ENCODE measurements at places on chromosomes 2 and 18.

DNA sequence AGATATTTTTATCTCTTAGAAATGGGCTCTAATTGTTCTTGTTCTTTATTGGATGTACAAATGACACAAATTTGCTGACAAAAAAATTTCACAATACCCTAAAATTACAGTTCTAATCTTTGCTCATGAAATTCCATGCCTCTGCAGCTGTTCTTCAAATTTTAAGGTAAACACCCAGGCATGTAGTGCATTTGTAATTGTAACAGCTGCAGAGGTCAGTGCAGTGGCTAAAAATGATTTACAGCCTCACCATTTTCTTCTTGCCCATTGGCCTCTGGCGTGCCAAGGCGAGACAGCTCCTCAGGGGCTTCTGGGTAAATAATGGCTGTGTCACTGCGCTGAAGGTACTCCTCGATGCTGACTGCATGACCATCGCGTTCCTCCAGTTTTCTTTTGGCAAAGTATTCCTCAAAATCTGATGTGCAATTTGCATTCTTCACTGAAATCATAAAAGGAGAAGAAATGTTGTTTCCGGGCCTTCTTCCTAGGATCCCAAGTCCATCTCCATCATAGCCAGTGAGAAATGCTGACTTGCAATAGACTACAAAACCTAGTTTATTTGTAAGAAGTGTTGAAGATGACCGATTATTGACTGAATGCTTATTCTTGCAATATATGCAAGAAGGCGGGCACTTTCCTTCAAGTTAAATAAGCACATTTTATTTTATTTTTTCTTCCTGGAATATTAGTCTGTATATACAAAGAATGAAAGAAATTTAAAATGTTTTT lies 115.2 kb downstream of the ZEB2 start:
- DNase-seq, result no peak

GRCh38 chr2:620004-620403 lies 57.2 kb downstream of the TMEM18 start:
- DNase-seq, result no peak

- DNase-seq, result no peak
These were observed 160.5 kb upstream of the EPC2 start for GRCh38 chr2:148484066-148484465.

DNA sequence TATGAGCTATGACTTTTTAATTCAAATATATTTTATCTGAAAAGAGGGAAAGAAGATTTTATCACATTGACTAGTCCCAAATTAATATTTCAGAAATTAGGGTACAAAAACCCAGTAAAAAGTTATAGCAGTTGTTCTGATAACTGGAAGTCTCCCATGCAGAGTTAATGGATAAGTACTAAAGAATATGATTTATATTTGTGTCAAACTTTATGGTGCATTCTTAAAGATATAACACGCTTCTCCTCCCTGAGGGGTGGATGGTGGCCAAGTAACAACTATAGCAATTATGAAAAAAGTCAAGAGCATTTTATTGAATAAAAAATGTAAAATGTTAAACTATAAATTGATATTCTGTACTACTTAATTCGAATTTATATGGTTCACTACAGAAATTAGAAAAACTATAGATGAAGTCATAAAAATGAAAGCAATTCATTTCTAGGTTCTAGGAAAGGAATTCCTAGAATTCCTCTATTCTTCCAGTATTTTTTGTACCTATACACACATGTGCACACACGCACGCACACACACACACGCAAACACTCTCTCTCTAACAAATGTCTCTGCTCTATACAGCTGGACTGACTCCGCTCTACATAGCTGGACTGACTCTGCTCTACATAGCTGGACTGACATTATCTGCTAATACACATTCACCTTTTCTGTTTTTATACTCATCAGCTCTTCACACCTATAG lies 111.3 kb downstream of the PRELID3A start:
- no peak for DNase-seq

DNA sequence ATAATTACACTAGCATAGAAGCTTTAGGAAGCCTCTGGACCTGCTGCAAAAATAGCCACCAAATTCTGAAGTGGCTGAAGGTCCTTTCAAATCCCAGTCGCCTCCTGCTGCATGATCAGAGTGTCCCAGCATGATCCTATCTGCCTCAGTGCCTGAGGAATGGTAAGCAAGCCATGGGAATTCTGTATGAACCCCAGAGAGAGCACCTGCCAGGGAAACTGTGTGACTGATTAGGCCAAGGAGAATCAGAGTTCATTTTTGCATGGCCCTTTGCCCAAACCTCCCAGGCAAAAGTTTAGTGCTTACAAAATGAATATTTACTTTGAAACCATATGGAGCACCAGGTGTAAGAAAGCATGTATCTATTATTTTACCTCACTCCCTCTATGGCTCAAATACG lies 221.4 kb downstream of the ARL4C start:
- DNase-seq, result no peak

- DNase-seq, result no peak
These were observed 14.4 kb downstream of the CLEC4F start for GRCh38 chr2:70806013-70806412.

- no peak for DNase-seq
These were observed 12.7 kb upstream of the KCNK3 start for GRCh38 chr2:26679867-26680266.

- DNase-seq, result no peak
These were observed 350.4 kb upstream of the FSIP2 start for GRCh38 chr2:185388226-185388625.

GRCh38 chr2:219041252-219041651 lies at the start of gene CFAP65:
CFAP65 (minus strand) TSS chr2:219041516; CDS start chr2:219039048, 2,468 bp downstream.
- DNase-seq, result no peak

GRCh38 chr2:25238920-25239319 lies 70.5 kb upstream of the POMC start:
- no peak for DNase-seq

GRCh38 chr2:54133056-54133455 lies 17.6 kb downstream of the ACYP2 start:
- no peak for DNase-seq

DNA sequence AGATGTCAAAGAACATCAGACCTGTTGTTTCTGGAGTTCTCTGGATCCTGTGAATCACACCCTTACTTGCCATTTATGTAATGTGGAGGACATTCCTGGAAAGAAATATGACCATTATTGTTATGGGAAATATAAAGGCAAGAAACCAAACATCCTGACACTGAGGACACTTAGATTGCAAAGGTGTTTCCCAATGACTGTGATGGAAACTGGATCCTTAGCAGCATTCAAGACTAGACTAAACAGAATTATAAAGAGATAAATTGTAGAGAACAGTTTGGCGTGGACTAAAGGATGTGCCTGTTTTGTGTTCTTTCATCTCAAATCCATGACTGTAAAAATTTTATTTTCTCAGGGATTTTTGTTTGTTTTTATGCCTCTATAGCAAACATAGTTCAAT lies 347.7 kb upstream of the SLC14A2 start:
- no peak for DNase-seq

GRCh38 chr2:161606327-161606726 lies 17.9 kb upstream of the SLC4A10 start:
- no peak for DNase-seq

GRCh38 chr2:75915851-75916634 lies 205.3 kb upstream of the GCFC2 start:
- no peak for DNase-seq

DNA sequence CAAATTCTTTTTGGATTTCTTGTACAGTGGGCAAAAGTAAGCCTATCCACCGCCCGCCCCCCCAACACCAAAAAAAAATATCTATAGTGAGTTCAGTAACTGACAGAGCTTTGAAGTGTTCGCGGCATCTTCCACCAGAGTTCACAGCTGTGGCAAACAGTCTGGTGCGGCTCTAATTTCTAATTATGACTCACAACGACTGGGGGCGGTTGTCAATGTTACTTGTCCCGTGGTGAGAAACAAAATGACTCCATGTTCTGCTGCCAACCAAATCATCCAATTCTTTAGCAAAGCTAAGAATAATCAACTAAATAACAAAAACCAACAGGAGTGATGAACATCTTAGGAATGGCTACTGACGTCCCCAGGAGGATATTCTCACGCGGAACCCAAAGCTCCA lies 392.5 kb upstream of the SALL3 start:
- no peak for DNase-seq

- no peak for DNase-seq
These were observed 84.9 kb downstream of the SESTD1 start for GRCh38 chr2:179179719-179180118.

DNA sequence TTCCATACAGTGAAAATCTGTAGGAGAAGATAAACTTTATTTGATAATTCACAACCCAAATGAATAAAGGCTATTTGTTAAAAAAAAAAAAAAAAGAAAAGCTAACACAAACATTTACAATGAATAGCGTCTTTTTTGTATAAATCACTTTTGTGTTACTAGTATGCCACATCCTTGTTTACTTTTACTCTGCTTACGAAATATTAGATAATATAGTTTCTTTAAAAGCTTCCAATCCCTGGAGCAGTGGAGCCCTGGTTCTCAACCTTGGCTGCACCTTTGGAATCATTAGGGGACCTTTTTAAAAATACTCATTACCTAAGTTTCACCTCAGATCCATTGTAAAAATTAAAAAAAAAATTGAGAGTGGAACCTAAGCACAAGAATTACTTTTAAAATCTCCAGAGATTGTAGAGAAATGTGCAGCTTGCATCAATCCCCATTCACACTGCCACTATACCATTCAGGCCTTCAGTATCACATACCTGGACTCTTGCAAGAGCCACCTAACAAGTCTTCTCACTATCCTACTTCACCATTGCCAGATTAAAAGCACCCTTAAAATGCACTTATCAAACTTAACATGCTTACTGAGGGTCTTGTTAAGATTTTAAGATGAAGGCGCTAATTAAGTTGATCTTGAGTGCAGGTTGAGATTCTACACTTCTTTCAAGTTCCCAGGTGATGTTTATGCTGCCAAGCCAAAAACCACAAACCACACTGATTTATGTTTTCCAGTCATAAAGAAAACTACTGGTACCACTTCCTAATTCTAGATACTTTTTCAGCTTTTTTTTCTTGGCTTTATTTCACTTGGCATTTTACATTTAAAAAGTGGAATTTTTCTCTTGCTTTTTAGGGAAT lies 59.7 kb upstream of the ZC3H15 start:
- no peak for DNase-seq

- no peak for DNase-seq
These were observed 44.5 kb downstream of the SOCS6 start for GRCh38 chr18:70333316-70333715.

- no peak for DNase-seq
These were observed 2047.1 kb downstream of the SUCLG1 start for GRCh38 chr2:82412021-82412420.

DNA sequence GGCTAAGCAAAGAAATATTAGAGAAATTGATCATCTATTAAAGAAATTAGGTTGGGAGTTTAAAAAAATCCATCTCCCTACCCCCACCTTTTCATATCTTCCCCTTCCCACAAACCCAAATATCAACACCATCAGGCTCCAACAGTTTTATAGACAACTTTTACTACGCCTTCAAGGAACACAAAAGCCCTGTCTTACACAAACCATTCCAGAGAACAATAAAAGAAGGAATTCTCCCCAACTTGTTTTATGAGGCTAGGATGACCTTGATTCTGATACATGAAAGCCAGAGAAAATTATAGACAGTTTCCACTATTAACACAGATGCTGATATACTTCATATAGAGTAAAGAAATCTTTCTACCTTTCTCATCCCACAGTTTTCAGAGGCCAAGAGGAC lies 211.6 kb downstream of the OSR1 start:
- DNase-seq, result no peak

GRCh38 chr2:240560480-240561324 lies 545 bp downstream of the DUSP28 start:
- DNase-seq, result peak; percentile 98

DNA sequence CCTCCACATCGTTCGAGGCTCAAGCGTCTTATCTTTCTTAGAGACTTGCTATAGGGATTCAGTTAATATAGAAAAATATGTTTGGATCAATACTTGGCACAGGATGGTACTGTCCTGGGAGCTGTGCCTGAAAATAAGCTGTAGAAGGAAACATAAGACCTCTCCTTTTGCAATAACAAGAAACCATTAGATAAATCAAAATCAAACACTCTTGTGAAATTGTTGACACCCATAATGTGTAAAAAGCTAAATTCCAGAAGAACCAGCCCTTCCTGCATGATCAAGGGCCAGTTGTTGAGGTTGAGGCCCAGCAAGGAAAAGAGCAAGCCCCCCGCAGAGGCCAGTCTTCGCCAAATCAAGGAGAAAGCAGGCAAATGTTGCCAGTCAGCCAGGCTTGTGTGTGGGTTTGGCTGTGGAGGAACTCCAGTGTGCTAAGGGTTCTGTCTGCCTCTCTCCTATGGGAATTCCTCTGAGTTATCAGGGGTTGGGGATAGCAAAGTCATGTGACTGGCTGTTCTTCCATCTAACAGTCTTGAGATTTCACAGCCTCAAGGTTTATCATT lies 185.7 kb downstream of the ACKR3 start:
- no peak for DNase-seq

DNA sequence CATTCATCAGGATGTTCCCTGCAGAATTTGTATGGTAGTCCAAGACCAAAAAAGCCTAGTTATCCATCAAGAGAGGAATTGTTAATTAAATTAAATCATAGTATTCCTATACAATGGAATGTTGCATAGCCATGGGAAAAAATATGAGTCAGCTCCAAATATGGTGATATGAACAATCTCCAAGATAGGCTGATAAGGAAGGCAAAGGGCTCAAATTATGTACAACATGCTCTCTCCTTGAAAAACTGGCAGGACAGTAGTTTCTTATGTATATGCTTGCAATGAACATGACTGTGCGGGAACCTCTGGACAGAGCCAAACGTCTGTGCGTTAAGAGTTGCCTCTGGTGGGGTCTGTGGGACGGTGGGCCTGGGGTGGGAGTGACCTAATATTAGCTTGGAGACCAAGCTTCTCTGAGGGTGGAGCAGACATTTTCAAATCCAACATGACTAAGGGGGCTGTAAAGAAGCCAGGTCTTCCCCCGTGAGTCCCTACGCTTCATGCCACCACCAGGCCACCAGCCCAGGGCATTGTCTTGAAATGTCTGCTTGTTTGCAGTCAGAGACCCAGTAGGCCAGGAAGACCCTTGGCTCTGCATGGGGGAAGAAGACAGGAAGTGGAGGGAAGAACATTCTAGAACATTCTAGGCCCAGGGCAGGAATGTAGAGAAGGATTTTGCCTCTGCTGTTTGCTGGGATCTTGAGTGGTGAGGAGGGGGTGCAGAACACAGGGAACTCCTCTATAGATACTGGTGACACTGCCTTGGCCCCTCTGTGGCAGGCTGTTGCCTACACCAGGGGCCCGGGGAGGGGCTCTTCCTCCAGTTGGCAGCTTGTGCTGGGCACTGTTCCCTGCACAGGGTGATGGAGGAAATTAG lies 244.0 kb upstream of the HS6ST1 start:
- no peak for DNase-seq

DNA sequence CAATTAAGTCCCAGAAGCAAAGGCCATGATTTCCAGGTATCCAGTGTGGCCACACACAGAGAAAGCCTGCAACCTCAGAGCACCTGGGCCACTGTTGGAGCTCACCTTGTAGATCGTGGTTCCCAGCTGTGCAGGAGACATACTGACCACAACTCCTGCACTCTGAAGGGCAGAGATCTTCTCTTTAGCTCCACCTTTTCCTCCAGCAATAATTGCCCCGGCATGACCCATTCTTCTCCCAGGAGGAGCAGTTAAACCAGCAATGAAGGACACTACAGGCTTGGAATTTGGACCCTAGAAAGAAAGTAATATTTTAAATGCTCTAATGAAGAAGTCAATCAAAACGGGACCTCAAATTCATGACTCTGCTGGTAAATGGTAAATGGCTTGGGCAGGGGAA lies 33.8 kb downstream of the SUCLG1 start:
- DNase-seq, result no peak

- no peak for DNase-seq
These were observed 21.7 kb downstream of the CEP68 start for GRCh38 chr2:65077898-65078297.

GRCh38 chr2:157319795-157320194 lies 5.8 kb downstream of the ERMN start:
- DNase-seq, result no peak
